ENCODE measurements at places on chromosomes 7 and 10.

DNA sequence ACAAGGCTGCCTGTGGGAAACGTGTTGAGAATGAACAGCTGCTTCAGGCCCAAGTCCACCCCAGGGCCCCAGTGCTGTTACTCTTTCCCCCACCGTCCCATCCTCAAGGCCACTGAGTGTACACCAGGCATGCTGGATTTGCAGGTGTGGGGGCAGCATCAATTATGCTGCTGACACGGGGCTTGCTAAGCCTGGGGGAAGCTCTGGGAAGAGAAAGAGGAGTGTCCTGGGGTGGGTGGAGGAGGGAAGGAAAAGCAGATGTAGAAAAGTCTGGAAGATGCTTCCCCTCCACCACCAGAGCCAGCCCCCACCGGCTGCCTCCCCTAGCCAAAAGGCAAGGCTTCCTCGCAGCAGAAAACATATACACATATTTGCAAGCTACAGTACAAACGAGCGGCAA, 153.9 kb downstream of the CDH23 start:
- DNase-seq = no peak

DNA sequence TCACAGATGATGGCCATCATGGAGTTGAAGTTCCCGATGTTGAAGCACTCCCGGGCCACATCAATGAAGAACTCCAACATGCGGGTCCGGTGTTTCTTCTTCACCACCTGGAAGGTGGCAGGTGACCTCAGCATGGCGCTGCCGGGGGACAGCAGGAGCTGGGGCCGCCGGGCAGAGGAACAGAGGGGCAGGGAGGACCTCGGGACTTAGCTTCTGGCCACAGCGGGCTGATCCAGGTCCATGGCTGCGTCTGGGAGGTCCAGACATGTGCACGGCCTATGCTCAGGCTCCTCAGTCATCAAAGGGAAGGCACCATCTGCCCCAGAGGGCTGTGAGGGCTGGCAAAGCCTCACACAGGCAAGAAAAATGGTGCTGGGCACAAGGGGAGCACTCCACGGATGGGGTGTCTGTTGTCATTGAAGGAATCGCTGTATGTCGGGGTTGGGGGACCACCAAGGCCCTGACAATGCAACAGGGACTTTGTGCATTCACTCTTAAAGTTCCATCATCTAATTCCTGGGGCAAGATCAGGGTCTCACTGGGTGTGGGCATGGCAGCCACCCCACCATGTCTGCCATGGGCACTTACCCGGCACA, 60.9 kb downstream of the CSGALNACT2 start:
- no peak for DNase-seq

GRCh38 chr10:83649471-83649870, 489.8 kb upstream of the GHITM start:
- DNase-seq = no peak

- no peak for DNase-seq
Observed at GRCh38 chr10:118610577-118610976, 15.1 kb upstream of the PRLHR start.

GRCh38 chr10:29157321-29157720, 131.5 kb upstream of the LYZL1 start:
- no peak for DNase-seq

GRCh38 chr7:47293884-47294555, 287.9 kb downstream of the TNS3 start:
- DNase-seq = peak; percentile 68

GRCh38 chr7:82985144-82985802, 177.4 kb downstream of the PCLO start:
- no peak for DNase-seq

GRCh38 chr7:157007470-157008066, 2.9 kb downstream of the MNX1 start:
- no peak for DNase-seq

- DNase-seq = no peak
Observed at GRCh38 chr7:112370436-112370835, 79.8 kb upstream of the IFRD1 start.

GRCh38 chr7:88401009-88401623, 94.4 kb upstream of the STEAP4 start:
- DNase-seq = no peak

DNA sequence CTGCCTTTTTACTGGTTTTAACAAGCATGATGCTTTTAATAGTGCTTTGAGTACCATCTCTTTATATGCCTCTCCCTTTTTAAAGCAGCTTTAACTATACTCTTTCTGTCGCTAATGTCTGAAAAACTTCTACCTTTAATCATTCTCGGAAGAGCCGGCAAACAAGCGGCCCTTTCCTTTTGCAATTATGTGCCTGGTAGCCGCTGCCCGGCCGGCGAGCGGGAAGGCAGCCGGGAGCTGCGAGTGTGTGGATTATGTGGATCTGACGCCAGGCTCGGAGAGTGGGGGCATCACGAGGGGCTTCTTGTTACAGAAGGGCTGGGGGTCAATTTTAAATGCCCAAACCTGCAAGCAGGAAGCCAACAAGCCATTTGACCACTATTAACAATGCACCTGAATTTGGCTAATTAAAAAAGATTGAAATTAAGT, 120.9 kb downstream of the BUB3 start:
- DNase-seq = no peak

GRCh38 chr10:11194859-11195586, 177.4 kb downstream of the CELF2 start:
- no peak for DNase-seq

DNA sequence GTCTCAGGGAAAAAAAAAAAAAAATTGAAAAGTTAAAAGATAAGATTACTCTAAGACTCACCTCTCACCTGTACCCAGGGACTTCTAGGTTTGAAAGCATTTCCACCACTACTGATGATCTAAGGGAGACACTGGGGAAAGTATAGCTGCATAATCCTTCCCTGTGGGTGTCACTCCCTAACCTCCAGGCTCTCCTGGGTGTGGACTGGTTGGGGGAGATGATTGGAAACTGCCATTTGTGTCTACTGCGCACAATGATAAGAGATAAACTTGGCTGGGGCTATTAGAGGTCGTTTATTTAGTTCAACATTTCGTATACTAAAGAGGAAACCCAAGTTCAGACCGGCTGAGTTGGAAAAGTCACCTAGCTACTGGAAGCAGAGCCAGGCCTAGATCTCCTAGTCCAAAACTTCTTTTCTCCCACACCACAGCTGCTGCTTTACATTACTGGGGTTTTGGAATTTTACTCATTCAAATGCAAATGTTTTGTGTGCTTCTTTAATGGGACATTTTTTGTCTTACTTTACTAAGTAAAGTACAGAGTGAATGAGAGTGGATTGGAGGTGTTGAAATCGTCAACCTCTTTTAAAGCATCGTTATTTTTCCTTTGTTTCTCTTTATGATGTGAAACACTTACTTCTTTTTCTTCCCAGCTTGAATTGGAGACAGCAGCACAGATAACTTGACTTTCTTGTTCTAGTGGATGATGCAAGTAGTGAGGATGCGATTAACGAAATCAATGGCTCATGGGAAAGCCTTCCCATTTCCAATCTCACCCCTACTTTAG, 22.3 kb upstream of the SEC61G start:
- no peak for DNase-seq

DNA sequence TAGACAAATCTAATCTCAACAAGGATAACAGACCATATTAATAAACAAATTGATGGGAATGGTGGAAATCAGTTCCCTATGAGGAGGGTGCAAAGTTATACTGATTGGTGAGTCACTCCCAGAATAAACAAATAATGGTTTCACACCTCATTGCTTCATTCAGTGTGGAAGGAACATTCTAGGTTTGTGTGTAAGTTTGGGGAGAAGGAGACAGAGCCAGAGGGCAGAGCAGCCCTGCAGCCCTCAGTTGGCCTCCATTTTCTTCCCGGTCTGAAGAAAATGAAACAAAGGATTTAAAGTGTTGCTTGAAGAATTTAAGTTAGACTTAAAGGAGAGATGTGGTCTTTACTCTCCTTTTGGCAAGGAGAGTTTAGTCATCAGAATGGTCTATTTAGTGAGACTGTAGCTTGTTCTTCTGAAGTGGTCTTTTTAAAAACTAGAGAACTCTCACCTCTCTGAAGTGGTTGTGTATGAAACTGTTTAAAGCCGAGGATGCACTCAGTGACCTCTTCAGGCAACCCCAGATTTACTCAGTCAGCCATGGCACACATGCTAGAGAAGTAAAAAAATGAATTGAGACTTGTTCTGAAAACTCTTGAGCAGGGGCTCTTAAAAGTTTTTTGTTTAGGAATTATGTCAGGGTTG, 27.2 kb downstream of the IKZF1 start:
- DNase-seq = no peak

- DNase-seq = no peak
Observed at GRCh38 chr7:15620491-15621185, 58.8 kb upstream of the AGMO start.

GRCh38 chr10:9596368-9596920, 1421.2 kb upstream of the CELF2 start:
- DNase-seq = no peak

DNA sequence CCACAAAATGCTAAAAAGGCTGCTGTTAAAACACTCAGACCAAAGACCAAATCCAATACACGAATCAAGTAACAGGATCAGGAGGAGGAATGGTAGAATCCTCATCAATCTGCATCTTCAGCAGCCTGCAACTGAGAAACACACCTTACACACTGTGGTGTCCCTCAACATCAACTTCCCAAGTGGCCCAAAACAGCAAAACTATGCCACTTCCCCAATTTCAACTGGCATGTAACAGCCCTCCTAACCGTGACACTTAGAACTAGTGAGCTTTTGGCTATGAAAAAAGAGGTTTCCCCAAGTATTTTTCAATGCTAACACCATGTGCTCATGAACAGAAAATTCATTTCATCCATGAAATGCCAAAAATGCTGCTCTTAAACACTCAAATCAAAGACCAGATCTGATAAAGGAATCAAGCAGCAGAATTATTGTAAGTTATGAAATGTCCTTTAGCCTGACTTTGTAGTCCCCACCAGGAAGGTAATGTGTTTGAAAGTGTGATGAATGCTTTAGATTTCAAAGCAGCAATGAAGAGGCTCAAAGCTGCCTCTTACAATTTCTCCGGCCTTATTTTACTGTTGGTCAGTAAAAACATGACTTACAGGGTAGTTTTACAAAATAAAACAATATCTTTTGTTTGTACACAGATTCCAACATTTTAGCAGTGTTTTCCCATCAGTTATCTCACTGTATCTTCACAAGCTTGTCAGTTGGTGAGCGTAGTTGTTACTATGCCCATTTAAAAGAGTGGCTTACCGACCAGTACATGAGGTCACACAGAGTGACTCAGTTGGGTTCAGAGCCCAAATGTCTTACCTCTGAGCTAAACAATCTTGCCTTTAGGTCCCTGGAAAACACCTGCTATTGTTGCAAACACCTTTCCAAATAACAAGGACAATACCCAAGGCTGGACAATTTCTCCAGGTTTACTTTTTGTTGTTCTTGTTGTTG, 65.7 kb upstream of the ASAH2 start:
- DNase-seq = no peak

- no peak for DNase-seq
Observed at GRCh38 chr7:38801786-38802185, 107.2 kb downstream of the VPS41 start.

DNA sequence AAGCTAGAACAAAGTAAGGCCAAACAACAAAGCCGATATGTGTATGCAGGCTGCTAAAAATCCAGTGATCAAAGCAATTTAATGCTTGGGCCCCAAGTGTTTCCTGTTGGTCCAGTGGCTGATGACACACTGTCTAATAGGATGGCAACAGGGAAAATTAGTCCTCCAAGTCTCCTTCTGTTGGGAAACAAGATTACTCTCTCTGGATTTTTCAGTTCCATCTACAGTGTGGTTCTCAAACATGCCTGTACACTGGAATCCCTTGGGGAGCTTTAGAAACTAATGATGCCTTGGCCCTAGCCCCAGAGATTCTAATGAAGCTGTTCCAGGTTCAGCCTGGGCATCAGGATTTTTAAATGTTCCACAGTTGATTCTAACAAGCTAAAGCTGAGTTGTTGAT, 198.7 kb downstream of the AHR start:
- DNase-seq = no peak

DNA sequence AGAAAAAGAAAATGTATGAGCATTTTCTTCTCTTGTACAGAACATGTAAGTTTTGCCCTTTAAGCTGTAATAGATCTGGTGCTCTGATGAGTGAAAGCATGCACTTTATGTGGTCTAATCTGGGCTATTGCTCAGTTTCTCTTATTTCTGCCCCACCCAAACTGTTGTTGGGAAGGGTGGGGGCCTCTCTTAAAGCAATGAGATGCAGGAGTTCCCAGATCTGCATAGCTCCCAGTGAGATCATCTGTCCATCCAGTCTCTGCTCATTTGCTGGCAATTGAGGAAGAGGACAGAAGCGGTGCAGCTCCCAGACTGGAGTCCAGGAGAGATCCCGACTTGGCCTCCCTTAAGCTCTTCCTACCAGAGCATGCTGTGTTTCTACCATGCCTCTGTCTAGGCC, 114.9 kb upstream of the SORCS3 start:
- DNase-seq = no peak

Data from left ventricle myocardium superior (tissue), 1 donor.